Globus pallidus (tissue), 1 donor: ENCODE measurements at places on chromosomes 3 and 15.

DNA sequence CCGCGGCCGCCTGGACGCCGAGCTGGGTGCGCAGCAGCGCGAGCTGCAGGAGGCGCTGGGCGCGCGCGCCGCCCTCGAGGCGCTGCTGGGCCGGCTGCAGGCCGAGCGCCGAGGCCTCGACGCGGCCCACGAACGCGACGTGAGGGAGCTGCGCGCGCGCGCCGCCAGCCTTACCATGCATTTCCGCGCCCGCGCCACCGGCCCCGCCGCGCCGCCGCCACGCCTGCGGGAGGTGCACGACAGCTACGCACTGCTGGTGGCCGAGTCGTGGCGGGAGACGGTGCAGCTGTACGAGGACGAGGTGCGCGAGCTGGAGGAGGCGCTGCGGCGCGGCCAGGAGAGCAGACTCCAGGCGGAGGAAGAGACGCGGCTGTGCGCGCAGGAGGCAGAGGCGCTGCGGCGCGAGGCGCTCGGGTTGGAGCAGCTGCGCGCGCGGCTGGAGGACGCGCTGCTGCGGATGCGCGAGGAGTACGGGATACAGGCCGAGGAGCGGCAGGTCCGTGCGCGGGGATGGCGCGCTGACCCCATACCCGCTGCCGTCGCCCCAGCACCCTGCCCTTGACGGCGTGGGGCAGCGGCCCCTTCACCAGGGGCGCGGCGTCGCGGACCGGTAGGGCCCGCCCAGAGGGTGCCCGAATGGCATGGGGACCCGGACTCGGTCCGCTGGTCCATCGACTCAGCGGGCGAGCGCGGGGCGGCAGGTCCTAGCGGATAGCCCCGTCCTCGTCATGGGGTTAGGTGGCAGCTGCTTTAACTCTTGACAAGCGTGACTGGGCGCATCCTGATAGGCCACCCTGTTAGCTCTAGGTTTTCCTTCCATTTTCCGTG is 848 bp downstream of the SYNM start:
- no peak for DNase-seq

DNA sequence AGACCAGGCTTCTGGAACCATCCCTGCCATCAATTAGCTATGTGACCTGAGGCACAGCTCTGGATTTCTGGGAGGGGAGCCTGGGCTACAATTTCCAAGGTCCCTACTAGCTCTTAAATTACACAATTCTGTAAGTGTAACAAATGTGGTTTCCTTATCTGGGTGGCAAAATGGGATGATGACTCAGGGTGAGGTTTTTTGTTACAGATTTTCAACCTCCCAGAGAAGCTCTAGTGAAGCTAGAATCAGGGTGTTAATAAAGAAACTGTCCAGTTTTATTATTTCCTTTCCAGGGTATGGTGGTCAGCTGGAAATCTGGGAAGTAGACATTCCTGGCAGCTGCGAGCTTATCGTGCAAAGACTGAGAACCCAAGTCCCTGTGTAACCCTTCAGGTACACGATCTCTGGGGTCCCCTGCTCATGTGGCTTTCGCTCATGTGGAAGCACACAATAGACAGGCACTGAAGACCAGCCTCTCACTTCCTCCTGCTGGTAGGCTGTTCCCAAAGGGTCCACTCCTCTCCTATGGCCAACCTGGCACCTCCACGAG is 7.3 kb downstream of the RAB27A start:
- DNase-seq = no peak

DNA sequence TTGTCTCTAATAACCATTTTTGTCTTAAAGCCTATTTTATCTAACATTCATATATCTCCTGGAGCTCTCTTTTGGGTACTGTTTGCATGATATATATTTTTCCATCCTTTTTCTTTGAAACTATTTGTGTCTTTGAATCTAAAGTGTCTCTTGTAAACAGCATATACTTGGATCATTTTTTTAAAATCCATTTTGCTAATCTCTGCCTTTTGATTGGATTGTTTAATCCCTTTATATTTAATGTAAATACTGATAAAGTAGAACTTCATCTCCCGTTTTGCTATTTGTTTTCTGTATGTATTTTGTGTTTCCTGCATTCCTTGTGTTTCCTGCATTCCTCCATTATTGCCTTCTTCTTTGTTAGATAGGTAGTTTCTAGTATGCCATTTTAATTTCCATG is 31.4 kb downstream of the ACAA1 start:
- no peak for DNase-seq

DNA sequence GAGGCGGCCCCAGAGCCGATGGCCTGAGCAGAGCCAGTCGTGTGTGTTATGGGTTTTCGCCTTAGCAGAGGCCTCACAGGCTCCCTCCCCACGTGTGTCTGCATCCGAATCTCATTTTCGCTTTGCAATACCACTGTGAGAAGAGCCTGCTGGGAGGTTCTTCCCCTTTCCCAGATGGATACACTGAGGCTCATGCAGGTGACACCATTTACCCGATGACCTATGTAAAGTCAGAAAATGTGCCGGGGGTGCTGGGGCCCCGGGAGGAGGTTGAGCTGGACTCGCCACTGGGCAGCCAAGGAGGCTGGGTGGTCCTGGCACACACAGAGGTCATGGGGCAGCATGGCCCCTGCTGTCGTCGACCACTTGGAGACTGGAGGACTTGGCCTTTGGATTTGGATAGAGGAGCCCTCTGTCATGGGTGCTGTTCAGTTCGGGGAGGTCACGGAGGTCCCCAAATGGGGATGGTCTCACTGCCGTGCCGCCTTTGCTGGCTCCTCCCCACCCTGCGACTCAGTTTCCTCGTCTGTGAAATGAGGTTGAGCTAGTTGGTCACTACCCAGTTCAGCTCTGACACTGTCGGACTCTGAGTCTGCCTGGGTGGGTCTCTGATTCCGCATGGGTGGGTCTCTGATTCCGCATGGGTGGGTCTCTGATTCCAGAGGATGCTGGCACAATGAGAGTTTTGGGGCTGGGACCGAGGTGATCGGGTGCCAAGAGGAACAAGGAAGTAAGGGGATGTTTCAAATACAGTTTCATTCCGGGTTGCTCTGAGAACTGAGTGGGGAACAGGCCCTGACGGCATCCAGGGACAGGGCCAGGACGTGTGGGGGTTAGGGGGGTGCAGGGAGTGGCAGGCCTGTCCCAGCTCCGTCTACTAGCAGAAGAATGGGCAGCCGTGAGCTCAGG is 23.2 kb upstream of the MUC4 start:
- DNase-seq = no peak

- no peak for DNase-seq
These were observed 208.5 kb downstream of the LPP start for GRCh38 chr3:188362405-188362831.

- no peak for DNase-seq
These were observed 56.2 kb upstream of the FILIP1L start for GRCh38 chr3:100170486-100170885.

DNA sequence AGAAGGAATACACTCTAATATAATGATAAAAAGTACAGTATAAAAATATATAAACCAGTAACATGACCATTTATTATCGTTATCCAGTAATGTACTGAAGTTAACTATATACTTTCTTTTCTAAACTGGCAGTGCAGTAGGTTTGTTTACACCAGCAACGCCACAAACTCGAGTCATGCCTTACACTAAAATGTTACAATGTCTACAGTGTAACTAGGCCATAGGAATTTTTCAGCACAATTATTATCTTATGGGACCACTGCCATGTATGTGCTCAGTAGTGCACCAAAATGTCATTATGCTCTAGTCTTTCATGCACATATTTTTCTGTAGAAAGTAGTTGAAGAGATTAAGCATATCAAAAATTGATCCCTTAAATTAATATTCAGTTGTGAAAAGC is 609.8 kb upstream of the BCHE start:
- no peak for DNase-seq

GRCh38 chr3:175258763-175259162 is 399.6 kb downstream of the NAALADL2 start:
- DNase-seq = no peak

DNA sequence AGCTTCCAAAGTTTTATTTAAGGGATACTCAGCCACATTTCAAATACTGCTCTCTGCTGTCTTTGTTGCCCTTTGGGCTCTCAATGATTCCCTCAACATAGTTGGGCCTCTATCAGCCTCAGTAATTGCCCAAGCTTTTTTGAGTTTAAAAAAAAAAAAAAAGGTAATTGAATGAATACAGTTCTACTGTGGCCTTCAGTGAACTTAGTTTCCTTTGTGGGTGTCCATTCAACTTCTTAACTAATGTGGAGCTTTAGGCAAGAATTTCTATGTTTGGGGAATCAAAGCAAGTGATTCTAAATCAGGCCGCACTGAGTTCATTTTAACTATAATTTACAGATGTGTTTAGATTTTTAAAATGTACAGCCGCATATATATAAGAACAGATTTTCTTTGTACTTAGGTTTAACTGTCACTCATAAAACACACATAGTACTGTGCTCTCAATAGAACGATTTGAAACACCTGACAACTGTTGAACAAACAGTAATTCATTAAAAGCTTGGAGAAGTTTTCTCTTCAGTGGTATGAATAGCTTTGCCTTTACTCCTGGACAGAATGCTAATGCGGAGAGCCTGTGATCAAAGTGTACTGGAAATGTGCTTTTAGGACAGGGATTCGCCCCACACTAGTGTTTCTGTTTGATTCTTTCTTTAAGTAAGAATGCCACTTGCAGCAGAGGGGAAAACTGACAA is 844.9 kb upstream of the SEMA6D start:
- peak; percentile 12 for DNase-seq

DNA sequence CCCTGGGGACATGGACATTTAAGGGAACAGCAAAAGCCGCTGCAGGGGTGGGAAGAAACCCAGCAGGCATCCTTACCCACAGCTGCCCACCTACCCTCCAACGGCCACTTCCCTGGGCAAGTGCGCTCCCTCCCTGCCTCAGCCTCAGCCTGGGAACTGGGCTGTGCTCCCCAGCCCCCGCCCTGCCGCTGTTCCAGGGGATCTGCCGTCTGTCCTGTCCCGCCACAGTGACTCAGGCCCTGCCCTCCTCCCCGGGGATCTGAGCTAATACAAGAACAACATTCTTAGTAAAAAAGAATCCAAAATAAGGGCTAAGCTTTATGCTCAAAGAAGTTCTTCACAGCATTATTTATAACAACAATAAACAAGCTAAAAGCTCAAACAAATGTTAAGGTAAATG is 7.4 kb upstream of the IQSEC1 start:
- no peak for DNase-seq
